ENCODE measurements at places on chromosomes 3 and 15. TPM values are rescaled to one million over a fixed set of nuclear protein-coding genes. Genes with fewer than 3 reads are reported as not detected.

Gene CADPS
- total RNA-seq = 1.1 TPM

Gene GOLGA6B
- 0.36 TPM for total RNA-seq

Gene ANKUB1
- total RNA-seq = not detected

Gene ACP3
- total RNA-seq = 5.0 TPM

Gene IMP3
- total RNA-seq = 63.9 TPM

Gene RETNLB
- total RNA-seq = not detected

Gene C3orf85
- not detected for total RNA-seq

Gene GPR62
- total RNA-seq = 0.57 TPM

Gene IGF1R
- 88.6 TPM for total RNA-seq

Gene HIGD2B
- total RNA-seq = not detected

Gene MLF1
- 11.1 TPM for total RNA-seq

Gene MFSD1
- total RNA-seq = 67.6 TPM

Gene GJD2
- total RNA-seq = not detected

Gene RAD51
- 0.68 TPM for total RNA-seq

Gene PLA2G4F
- 47.8 TPM for total RNA-seq

Gene STX19
- not detected for total RNA-seq

Gene TIGIT
- total RNA-seq = 0.78 TPM

Gene SLC6A11
- total RNA-seq = 4.1 TPM

Gene ST3GAL6
- total RNA-seq = 7.8 TPM

Gene CSPG4
- total RNA-seq = 31.0 TPM

Gene TMCO5A
- not detected for total RNA-seq

Gene CYP11A1
- total RNA-seq = 2.4 TPM

Gene AGTR1
- total RNA-seq = 4.6 TPM

Gene ITPKA
- total RNA-seq = 0.29 TPM

All from ureter (tissue), 1 donor.